ENCODE measurements at places on chromosomes 7 and 10.

- peak; percentile 11 for DNase-seq
Measured at GRCh38 chr10:47076949-47077361, 165.7 kb downstream of the PTPN20 start.

GRCh38 chr7:34390103-34390502, 267.9 kb upstream of the NPSR1 start:
- DNase-seq: no peak

DNA sequence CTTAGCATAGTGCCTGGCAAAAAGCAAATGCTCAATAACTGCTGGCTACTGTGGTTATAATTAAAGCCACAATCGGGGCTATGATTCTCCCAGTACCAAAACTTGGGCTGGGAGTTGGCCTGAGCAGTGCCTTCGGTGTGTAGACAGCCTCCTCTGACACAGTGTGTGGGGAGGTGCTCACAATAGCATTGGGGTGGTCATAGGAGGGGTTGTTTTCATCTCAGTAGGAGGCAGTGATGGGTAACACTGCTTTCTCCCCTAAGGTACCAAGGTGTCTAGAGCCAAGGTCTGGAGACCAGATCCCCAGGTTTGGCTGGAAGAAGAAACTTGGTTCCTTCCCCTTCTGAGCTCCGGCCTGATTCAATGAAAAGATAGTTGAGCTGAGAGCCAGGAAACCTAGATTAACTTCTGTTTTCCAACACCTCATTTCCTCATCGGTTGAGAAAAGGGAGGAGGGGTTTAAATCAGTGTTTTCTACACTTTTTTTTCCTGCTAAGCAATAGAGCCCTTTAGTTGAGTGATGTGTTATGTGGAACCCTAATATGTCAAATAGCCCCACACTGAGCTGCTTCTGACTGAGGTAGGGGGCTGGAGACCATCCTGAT, 68.2 kb downstream of the LRMDA start:
- DNase-seq: no peak

DNA sequence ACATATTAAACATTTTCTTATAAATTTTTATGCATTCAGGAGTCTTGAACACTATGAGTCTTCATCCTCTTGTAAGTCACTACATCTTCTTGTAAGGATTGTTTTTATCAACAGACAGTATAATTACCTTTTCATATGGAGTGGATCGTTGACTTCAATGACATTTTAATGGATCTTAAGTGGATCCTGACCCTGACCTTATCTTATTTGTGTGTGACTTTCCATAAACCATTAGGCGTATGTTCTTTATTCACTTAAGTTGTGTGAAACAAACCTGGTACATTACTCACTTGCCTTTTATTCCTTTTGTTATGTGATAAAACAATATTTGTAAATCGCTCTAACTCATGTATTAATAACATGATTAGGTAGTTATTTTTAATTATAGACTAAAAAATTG, 18.5 kb upstream of the SEMA3C start:
- no peak for DNase-seq

DNA sequence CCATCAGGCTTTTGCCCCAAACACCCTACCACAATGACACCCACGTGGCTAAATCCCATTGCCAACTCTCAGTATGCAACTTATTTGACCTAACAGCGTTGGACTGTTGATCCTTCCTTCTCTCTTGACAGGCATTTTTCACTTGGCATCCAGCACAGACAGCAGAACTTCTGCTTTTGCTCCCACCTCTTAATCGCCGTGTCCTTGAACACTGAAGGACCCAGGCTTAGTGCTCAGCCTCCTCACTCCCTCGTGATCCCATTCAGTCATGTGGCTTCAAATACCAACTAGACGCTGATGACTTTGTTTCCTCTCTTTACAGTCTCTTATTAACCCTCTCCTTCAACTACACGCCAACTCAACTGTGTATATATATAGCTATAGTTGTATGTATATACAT, 25.0 kb downstream of the ZFAND2A start:
- no peak for DNase-seq

DNA sequence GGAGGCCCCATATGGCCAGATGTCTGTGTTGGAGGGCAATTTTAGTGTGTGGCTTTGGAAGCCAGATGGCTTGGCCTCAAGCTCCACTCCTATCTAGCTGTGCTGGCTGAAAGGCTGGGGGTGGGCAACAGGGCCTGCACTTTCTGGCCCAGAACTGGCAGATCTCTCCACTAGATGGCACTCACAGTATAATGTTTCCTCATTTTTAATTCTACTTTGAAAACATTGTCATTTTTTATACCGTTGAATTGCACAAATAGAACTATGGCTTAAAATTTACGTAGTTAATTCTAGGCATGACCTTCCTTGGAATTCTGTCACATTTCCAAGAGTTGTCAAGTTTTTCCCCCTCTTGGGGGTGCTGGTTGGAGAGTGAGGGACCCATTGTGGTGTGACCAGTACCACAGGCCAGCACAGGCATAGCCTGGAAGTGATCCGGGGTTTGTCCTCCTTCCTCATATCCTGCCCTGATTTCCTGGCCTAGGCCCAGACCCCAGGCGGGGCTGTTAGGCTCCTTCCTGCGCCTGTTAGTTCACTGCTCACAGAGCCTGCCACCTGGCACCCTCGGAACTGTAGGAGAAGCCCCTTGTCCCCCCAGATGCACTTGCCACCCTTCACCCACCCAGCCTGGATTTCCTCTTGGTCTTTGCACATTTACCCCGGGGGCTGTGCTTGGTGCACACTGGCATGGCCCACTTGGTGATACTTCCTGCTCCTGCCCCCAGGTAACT, 52.8 kb downstream of the ARHGAP22 start:
- DNase-seq: peak; percentile 74

DNA sequence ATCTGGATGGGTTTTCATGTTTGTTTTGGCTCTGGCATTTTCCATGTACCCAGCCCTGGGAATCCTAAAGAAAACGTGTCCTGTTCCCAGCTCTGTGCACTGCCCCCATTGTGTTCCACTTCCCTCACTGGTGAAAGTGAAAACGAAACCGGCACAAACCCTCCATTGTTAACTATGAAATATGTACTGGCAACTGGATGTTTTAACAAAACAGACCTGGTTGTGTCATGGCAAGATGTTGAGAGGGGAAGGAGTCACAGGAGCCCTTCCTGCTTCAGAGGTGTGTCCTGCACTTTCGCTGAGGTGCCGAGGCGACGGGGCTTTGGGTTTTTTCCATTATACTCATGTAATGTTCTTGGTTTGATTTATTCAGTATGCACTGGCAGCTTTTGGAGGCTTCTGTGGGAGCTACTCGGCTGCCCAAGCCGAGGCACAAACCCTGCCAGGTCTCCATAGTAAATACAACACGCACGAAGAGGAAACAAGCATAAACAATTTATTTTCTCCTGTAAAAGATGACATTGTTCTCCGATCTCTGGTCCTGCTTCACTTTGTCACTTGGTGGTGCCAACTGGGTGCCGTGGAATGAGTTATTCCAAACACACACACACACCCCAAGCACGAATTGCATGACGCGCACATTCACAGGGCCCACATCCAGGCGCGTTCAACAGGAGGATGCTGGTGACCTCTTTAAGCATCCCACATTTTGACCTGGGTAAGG, 118.2 kb downstream of the CDK6 start:
- peak; percentile 85 for DNase-seq

DNA sequence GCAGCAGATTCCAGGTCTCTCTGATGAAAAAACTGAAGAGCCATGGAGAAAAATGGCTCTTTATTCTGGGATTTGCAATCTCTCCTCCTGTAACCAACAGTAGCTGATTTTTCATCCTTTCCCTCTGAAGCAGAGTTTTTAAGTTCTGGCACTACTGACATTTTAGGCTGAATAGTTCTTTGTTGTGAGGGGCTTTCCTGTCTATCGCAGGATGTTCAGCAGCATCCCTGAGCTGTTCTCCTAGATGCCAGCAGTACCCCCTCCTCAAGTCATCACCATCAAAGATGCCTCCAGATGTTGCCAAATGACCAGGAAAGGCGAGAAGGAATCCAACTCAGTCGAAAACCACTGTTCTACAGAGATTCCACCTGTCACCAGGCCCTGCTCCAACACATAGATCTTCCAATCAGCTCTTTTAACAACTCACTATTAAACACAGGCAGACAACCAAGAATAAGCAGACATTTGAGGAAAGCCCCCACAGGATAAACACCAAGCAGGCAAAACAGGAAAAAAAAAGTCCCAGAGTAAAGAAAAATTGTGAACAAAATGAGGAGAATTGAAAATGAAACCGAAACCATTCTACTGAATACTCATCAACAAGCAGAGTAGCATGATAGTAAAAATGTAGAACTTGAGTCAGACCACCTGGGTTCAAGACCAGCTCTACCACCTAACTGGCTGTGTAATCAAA, 124.8 kb downstream of the MPP7 start:
- peak; percentile 39 for DNase-seq

DNA sequence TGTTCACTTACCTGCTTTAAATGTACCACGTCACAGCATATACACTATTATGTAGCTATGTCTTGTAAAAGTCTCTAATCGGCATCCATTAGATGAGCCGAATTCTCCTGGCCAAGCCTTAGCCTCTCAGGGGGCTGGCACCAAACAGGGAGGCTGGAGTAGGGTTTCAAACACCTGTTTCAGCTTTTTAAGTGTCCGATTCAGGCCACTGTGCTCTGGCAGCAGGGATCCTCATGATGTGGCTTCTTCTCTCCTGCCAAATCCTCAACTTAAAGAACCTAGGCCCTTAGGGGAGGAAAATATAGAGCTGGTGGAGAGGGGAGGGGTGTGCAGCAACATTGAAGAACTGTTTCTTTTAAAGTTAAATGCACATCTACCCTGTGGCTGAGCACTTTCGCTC, 68.5 kb upstream of the NFKB2 start:
- no peak for DNase-seq

DNA sequence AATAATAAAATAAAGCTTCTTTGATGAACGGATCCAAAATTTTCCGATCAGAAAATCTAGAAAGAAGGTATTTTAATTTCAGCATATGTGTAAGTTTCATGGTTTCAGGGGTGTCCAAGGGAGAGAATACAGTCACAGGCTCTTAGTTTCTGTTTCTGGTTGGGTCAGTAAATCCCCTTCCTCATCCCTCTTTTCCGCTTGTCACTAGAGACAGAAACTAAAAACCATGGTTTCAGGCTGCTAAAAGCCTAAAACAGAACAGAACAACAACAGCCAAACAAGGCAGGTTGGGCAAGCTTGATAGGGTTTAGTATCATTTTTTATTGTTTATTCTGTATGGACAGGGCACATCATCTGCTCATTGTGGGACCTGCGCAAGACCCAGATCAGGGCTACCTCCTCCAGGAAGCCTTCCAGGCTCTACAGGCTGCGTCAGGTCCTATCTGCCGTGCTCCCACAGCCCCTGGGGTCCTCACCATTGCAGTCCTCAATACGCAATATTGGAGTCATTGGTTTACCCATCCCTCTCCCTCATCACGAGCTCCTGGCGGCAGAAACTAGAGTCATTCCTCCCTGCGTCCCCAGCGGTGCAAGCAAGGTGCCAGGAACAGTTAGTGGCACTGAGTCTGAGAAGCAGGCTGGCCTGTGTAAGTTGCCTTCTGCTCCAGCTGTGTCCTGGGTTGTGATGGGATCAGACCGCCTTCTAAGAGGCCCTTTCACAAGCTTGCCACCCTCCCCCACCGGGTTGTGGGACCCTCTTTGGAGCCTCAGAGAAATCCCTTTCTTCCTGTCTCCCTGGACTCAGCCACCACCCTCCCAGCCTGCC, 70.2 kb upstream of the CUX1 start:
- no peak for DNase-seq

- no peak for DNase-seq
Measured at GRCh38 chr10:76509446-76509845, 1078.0 kb downstream of the LRMDA start.

- no peak for DNase-seq
Measured at GRCh38 chr7:1940863-1941262, 270.8 kb downstream of the ELFN1 start.

DNA sequence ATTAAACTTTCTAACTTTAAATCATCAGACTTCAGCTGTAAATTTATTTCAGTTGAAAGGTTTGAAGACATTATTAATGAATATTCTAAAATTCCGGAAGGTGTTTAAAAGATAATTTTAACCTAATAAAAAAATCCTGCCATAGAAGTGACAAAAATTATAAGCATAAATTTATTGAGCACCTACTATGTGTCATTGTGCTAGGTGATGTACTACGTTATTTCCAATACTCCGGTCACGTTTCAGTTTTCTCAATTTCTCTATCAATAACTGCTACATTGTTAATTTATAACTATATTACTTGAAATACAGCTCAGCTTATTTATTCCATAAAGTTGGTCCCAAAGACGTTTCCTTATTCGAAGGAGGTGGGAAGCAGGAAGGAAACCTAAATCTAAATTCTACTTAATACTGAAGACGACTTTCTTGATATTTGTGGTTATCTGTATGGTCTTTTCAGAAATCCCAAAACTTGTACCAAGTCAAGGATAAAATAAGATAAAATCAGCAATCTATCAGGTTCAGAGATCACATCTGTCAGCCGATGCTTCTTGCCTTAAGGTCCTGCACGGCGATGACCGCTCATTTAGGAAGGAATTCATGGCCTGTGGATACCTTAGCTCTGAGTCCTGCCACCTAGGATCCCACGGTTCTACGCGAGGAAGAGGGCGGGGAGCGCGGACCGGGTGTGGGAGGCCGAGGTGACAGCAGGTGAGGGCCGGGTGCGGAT, 1.2 kb upstream of the ZEB1 start:
- DNase-seq: no peak

DNA sequence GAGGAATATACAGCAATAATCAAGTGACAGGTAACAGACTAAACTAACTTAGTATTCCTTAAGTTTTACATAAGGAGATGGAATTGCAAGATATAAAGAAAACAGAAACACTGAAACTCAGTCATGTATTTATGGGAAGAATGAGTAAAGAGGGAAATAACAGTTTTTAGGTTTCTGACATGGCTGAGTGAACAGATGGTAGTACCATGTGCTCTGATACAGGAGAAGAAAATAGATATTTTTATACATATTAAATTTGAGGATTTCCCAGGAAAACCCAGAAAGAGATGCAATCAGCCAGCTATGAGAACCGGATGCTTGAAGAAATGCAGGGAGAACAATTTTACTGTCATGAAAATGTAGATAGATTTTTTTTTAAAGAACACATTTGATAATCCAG, 669.5 kb upstream of the GRM3 start:
- no peak for DNase-seq

- DNase-seq: peak; percentile 20
Measured at GRCh38 chr7:13036256-13036780, 348.9 kb downstream of the ARL4A start.

Measured in fibroblast of lung (primary cell).